ENCODE measurements at places on chromosomes 12 and 14. TPM values are rescaled to one million over a fixed set of nuclear protein-coding genes. Genes with fewer than 3 reads are reported as not detected.

STXBP6 gene
- 4.7 TPM for total RNA-seq

LRRC10 gene
- not detected for total RNA-seq

SOAT2 gene
- not detected for total RNA-seq

SLC22A17 gene
- total RNA-seq, result 14.8 TPM

FGF23 gene
- not detected for total RNA-seq

CFAP54 gene
- total RNA-seq, result 0.86 TPM

OR4K1 gene
- total RNA-seq, result not detected

FAM186B gene
- total RNA-seq, result under 0.01 TPM

TBPL2 gene
- not detected for total RNA-seq

CIROP gene
- total RNA-seq, result not detected

PAX9 gene
- total RNA-seq, result not detected

NKX2-1 gene
- total RNA-seq, result not detected

GLIPR1 gene
- total RNA-seq, result 60.0 TPM
